ENCODE measurements at places on chromosomes 6 and 20. TPM values are rescaled to one million over a fixed set of nuclear protein-coding genes. Genes with fewer than 3 reads are reported as not detected.

SLC13A3 gene
- total RNA-seq, result 4.6 TPM

DPPA5 gene
- total RNA-seq, result not detected

EDEM2 gene
- total RNA-seq, result 40.4 TPM

NPBWR2 gene
- not detected for total RNA-seq

NNAT gene
- 4.6 TPM for total RNA-seq

Measured in myometrial cell (primary cell).